Mucosa of gallbladder (tissue), 1 donor: ENCODE measurements at places on chromosomes 5 and 9.

DNA sequence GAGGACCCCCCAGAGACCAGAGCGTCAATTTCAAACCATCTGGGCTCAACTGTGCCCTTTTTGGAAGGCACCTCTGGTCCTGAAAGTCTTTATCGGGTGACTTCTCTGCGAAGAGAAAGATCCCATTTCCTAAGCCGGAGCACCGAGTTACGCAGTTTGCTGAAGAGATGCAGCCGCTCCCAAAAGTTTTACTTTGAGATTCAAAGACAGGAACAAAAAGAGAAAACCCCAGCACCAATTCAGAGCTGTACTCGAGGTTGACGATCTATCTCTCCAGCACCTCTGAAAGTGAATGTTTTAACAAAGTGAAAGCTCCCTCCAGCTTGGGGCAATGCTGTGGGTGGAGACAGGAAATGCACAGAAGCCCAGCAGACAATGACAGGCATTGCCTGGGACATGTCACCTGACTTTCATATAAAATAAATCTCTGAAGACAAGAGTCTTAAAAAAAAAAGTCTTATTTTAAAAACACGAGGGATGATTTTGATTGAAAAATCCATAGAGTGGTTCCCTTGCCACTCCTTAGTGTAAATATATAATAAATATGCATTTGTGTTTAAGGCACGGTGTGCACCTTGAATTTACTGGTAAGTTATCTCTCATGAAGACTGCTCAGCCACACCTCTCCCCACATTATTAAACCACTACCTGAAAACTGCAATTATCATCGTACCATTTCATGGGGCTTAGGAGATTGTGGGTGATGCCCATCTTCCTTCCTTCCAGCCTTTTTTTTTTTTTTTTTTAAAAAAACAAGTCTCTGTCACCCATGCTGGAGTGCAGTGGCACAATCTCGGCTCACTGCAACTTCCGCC is 79.9 kb downstream of the FNBP1 start:
- peak; percentile 49 for DNase-seq

DNA sequence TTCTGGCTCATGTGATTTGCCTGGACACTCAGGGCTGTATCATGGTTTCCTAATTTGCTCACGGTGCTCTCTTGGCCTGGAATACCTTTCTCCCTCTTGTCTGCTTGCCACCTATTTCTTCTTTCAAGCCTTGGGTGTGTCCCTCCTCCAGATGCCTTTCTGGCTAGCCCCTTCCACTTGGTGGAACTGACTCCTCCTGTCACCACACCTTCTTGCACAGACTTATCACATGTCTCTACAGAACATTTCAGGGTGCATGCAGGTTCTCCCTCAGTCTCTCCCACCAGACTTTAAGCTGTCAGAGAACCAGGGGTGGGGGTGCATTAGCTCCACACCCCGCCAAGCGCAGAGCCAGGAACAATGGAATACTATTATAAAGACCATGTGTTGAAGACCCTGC is 1.9 kb downstream of the TBC1D2 start:
- DNase-seq = no peak

DNA sequence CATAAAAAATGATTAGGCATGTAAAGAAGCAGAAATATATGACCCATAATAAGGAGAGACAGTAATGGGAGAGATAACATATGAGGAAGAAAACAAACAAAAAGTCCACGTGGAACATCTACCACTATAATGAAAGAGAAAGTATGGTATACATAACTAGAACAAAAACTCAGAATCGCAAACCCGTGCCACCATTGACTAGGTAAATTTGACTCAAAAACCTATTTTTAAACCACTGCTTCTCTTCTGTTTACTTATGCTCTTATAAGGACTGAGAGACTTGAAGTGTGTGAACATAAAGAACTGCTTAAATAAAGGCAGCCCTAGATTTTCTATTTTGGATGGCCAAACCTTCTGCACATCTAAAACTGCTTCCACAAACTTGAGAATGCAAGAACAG is 330.7 kb downstream of the CAAP1 start:
- no peak for DNase-seq

DNA sequence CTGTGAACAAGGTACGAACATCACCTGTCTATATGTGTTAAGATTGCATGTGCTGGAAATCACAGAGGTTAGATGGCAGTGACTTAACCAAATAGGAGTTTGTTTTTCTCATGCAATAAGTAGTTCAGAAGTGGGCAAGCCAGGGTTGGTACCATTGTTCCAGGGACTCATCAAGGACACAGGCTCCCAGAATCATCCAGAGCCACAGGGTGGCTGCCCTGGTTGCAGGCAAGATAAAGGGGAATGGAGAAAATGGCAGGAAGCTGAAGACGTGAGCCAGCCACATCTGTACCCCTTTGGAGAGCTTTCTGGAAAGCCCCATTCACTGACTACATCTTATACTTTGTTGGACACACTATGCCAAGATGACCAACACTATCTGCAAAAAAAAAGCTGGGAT is 126.0 kb upstream of the IL12B start:
- no peak for DNase-seq

GRCh38 chr5:122846051-122846550 is 688 bp downstream of the SNX24 start:
- DNase-seq = no peak

DNA sequence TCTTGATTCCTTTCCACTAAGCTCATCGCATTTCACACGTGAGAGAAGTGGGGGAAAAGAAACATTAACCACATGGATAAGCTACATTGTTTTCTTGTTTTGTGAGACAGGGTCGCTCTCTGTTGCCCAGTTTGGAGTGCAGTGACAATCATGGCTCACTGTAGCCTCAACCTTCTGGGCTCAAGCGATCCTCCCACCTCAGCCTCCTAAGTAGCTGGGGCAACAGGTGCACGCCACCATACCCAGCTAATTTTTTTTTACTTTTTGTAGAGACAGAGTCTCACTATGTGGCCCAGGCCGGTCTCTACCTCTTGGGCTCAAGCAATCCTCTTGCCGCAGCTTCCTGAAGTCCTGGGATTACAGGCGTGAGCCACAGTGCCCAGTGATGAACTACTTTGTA is 2.8 kb downstream of the OTULIN start:
- no peak for DNase-seq

GRCh38 chr5:59034498-59035186 is 451.8 kb downstream of the RAB3C start:
- no peak for DNase-seq

DNA sequence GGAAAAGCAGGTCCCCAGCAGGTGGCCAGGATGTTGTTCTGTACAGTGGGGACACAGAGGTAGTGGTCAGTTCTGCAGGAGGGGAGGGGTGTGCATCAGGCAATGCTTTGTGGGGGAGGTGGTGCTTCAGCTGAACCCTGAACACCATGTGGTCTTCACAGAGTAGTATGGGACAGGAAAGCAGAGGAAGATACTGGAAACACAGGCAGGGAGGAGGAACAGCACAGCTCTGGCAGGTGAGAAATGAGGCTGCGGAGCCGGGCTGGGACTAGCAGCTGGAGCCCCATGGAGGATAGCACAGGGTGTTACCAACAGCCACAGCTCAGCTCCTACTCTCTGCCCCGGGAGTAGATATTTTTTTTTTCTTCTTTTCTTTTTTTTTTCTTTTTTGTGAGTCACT is 161.5 kb downstream of the ENTREP1 start:
- no peak for DNase-seq

DNA sequence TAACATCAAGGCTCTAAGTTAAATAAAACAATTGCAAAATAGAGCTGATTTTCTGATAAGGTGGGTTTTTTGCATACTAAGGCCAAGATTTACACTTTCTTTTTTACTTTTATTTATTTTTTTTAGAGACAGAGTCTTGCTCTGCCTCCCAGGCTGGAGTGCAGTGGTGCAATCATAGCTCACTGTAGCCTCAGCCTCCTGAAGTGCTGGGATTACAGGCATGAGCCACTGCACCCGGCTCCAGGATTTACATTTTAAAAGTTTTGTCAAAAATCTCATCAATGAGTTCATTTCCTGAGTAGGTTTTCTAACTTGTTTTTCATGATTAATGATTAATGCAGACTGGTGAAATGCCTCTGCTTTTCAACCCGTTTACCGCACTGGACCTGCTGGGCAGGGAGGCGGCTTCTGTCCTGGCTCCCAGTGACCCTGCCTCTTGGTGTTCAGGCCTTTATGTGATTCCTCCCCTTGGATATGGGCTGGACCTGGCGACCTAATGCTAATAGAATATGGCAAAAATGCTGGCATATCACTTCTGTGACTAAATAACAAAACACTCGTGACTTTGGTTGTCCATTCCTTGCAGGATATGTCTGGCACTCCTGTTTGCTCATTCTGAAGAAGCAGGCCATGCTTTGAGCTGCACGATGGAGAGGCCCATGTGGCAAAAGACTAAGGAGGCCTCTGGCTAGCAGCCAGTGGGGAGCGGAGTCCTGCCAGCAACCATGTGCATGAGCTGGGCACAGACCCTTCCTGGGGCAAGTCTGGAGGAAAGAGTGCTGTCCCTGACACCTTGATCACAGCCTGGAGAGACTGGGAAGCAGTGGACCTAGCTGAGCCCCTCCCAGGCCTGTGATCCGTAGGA is 72.2 kb upstream of the PTCH1 start:
- DNase-seq = no peak

- no peak for DNase-seq
These were observed 20.7 kb upstream of the STX17 start for GRCh38 chr9:99885747-99886146.

DNA sequence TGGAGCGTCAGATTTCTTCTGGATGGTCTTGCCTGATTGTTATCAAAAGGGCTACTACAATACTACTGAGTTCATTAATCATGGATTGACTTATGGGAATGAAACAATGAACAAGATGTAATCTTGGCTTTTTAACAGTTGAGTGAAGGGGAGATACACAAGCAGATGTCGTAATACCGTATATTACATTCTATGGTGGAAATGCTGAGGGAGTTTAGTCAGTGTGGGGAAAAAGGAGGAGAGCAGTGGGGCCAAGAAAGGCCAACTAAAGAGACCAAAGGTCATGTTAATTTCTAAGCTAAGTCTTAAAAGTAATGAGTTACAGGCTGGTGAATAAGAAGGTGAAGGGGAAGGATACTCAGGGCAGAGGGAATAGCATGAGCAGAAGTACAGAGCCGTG is 29.0 kb upstream of the PSAT1 start:
- DNase-seq = no peak

DNA sequence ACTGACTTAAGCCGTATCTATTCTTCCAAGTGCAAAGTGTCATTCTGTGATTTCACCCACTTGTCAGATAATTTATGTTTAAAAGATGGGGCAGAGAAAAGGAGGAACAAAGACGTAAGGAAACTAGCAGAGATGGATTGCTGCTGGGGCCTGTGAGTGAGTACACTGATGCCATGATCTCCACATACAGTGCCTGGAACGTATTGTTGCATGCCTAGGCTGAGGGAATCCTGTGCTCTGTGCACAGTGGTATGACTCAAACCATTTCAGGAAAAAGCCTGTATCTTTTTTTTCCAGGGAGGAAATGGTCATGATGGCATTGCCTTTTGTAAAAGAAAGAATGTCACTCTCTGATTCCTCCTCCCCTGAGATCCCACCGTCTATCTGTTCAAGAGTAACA is 359.5 kb upstream of the ADAMTS16 start:
- DNase-seq = no peak

GRCh38 chr5:16617274-16617968 is 624 bp upstream of the RETREG1 start:
- no peak for DNase-seq

DNA sequence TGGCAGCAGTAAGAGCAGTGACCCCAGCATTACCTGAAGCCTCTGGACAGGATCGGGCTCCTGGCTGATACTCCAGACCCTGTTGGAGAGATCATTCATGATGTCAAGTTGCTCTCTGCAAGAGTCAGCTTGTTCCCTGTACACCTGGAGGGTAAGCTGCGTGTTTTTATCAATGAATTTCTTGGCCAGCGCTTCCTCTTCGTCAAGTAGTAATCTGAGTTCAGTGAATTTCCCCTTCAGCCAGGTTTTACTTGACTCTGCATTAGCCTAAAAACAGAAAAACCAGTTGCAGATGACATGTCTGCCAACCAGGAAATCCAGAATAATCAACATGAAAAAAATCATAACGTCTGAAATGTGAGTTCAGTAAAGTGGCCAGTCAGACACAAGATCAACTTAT is 19.1 kb downstream of the TRIM14 start:
- DNase-seq = no peak

- DNase-seq = no peak
These were observed 19.2 kb downstream of the NKD2 start for GRCh38 chr5:1027631-1028441.

- no peak for DNase-seq
These were observed 13.5 kb downstream of the AQP3 start for GRCh38 chr9:33433871-33434270.
